ENCODE measurements at places on chromosomes 1 and 21.

DNA sequence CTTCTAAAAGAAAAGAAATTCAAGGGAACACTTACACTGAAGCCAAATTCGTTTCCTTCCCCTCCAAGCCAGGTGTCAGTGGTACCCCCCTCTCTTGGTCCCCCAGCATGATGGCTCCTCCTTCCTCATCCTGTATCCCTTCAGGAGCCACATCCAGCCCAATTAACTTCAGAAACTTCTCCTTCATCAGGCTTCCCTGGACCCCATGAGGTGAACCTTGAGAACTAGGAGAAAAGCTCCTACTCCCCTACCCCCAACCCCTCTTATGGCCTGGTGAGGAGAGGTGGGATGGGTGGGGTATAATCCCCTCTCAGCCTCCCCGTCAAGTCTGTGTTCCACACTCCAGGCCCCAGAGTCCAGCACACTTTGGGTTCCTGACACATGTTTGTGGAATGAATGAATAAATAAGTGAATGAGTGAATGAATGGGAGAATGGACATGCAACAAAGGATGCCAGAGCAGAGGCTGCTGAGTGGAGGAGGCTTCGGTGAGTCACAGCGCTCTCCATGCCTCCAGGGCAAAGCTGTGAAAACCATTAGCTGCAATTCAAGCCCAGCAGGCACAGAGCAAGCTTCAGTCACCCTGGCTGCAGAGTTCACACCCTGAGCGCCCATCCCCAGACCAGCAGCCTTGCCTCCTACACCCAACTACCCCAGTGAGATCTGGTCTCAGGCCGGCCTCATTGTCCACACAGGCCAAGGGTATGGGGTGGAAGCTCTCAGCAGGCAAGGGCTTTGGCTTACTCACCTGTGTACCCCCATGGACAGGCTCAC lies 43.8 kb downstream of the BATF3 start:
- no peak for DNase-seq

- no peak for DNase-seq
These were observed 86.6 kb downstream of the ASTN1 start for GRCh38 chr1:177077734-177078499.

DNA sequence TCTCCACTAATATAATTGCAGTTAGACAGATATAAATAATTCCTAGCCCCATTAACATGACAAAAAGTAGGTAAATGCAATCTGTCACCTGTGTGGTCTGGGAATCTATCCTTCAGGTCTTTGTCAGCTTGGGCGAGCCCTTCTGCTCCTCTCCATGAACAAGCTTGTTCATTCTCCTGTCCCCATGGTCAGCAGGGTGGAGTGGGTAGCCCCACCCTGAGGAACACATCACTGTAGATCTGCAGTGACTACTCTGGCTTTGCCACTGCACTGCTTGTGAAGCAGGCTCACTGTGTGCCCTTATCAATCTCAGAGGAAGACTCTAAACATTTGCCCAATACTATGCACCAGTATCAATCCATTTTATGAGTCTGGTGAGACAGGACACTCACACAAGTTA lies 279.0 kb downstream of the MATN1 start:
- no peak for DNase-seq

GRCh38 chr1:206128196-206128595 lies 11.0 kb upstream of the AVPR1B start:
- no peak for DNase-seq

DNA sequence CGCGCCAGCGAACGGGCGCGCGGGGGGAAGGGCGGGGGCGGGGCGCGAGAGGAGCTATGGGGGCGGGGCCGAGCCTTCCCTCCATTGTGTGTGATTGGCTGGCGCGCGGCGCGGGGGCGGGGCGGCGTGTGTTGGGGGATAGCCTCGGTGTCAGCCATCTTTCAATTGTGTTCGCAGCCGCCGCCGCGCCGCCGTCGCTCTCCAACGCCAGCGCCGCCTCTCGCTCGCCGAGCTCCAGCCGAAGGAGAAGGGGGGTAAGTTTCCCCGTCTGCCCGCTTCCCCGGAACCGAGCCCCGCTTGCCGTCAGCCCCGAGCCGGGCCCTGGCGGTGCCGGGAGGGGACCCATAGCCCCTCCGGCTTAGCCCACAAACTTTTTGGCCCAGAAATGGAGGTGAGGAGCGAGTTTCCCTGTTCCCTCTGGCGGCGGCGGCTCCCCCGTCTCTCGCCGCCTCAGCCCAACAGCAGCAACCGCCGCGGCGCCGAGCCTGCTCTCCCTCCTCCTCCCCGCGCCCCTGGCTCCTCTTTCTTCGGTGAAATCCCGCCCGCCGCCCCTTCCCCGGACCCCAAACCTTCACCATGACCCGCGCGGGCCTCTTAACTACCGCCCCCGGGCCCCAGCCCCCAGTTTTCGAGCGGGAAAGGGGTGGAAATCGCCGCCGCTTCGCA lies at the start of gene H3-3A:
Gene H3-3A (plus strand): TSS at position 159 of the 666 bp plus-strand sequence. CDS start 1,636 bp downstream, outside the sequence.
- peak; percentile 97 for DNase-seq

GRCh38 chr1:228958741-228959140 lies 223.5 kb downstream of the RHOU start:
- no peak for DNase-seq

DNA sequence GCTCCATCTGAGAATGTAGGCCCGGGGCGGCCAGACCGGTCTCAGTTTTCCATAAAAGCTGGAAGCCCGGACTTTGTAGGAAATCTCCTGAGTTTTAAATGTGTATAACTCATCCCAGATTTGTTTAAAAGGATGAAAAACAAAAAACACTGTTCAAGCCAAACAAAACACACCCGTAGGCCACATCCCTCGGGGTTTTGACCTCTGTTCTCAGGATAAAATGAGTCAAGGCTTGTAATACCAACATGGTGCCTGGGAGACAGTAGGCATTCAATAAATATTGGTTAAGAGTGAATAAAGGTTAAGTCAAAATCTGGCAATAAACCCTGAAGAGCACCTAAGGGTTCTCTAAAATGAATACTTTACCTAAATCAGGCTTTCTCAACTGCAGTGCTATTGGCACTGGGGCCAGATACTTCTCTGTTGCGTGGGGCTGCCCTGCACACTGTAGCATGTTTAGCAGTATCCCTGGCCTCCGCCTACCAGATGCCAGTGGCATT lies 55.0 kb downstream of the KAZN start:
- DNase-seq, result no peak

DNA sequence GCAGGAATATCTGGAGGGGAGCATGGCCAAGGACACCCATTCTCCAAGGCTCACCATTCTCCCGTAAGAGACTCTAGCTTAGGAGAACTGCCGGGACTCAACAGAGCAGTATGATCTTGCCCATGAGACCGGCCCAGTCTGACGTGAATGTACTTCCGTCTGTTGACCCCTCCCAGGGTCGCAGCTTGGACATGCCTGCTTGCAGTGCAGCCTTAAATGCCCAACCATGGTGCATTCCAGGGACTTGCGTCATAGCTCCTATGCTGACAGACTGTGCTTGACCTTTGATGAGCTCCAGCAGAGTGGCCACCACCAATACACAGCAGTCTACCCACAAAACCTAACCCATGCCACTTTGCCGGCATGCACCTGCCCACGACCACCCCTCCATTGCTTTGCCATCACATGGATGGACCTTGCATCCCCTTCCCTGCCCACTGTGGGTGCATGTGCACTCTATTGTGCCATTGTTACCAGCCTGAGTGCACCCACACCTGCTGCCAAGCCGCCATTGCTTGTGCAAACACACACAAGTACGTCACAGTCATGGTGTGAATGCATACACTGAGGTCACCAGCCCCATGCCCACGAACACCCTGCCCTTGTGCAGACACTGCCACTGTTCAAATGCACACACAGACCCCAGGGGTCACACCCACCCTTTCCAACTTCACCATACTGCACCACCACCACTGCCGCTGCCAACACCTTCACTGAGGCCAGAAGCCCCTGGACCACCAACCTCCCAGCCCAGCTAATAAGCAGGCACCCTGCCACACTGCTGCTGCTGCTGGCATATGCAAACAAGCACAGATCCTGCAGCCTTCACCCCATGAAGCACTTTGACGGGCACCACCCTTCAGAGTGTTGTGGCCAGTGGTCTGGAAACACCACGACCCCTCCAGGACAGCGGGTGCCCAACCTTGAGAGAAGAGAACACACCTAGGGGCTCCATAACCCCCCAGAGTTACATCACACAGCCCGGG lies 1141.3 kb downstream of the BRINP3 start:
- no peak for DNase-seq

DNA sequence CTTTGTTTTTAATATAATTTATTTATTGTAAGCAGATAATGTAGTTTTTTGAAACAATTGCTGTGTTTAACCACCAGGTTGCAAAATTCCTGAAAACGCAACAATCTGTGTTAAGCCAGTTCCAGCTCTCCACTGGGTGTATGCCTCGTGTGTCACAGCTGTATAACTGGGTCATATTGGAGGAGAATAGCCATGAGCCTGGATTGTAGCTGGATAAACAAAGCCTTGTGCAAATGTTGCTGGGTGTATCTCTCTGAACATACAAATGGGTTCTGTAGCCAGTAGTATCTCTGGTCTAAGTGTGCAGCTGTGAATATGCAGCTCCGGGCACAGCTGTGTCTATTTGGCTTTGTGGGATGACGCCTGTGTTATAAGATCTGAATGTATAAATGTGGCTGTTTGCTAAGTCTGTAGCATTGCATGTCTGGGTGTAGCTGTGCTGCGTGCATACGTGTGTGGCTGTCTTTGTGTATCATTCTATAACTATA lies 2.8 kb downstream of the TCEA3 start:
- no peak for DNase-seq

DNA sequence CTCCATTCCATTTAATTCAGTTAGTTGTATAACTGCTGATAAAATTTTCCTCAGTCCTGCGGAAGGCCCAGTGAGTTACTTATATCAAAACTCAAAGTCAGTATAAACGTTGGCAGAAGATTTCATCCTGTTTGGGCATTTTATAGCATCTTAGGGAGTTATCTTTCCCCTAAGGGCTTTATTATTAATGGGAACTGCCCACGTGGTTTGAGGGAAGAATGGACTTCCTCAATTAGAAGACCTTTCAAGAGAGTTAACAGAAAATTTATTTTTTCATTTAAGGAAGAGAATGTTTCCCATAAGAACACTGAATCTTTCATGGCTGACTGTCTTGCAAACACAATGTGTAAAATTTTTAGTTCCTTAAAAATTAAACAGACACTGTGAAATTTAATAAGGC lies 400.1 kb downstream of the NEGR1 start:
- no peak for DNase-seq

DNA sequence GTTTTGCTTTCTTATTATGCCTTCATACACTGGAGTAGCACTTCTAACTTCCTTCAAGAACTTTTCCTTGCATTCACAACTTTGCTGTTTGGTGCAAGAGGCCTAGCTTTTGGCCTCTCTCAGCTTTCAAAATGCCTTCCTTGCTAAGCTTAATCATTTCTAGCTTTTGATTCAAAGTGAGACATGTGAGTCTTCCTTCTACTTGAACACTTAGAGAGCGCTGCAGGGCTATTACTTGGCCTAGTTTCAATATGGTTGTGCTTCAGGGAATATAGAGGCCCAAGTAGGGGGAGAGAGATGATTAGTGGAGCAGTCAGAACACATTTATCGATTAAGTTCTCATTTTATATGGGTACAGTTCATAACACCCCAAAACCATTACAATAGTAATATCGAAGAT lies 12.4 kb downstream of the ANGEL2 start:
- no peak for DNase-seq

DNA sequence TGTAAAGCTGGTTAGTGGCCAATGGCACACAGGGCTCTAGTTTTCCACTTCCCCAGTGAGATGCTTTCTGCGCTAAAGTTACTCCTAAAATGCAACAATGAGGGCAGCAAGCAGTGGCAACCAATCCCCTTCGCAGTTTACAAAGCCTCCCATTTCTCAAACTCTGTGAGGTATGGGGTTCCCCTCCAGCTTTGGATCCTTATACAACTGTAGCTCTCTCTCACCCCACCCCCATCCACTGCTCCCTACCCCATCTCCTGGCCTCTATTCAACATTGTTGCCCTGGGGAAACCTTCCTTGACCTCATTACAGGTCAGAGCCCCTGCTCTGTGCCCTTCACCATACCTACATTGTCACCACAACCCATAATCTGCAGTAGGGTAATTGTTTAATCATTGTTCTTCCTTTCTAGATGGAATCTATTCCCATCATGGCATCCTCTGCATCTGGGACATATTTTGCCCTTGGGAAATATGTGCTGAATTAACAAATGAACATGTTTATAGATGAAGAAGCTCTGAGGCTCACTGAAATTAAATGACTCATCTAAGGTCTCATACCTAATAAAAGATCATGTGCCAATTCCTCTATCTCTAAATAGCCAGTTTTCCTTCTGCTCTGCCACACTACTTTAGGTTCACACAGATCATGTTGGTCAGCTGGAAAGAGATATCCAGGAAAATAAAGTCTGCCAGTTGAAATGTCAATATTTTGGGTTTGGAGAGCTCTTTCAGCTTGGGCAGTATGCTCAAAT lies 12.6 kb downstream of the KIAA0040 start:
- DNase-seq, result no peak

GRCh38 chr1:17973694-17974093 lies 133.9 kb upstream of the IGSF21 start:
- DNase-seq, result no peak

DNA sequence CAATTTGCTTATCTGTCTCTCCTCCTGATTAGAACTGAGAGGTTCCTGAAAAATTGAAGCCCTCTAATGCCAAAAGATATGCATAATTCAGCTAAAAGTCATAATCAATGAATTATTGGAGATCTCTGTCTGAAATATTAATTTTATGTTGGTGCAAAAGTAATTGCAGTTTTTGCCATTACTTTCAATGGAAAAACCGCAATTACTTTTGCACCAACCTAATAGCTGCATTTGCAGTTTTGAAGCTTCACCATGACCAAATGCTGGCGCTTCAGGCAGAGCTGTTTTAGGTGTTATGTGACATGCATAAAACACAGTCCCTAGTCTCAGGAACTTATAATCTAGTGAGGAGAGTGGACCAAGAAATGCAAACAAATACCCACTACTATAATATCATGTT lies 29.7 kb upstream of the FASLG start:
- no peak for DNase-seq

GRCh38 chr1:179876300-179876715 lies 1.3 kb downstream of the TOR1AIP2 start:
- DNase-seq, result no peak

DNA sequence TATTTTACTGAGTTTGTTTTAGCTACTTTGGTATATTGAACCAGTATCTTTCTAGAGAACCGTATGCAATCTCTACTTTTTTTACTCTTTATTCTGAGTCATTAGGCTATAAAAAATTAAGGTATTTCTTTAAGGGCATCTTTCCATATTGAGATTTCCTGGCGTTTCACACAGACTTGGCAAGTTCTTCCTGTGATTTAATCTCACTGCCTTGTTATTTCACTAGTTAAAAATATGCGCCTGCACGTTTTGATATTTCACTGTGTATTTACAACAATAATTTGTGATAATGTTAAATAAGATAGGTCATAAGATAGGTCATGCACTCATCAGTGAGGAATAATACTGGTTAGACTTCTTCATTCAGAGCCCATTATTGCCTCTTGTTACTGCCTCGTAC lies 16.2 kb upstream of the CR1L start:
- no peak for DNase-seq

- peak; percentile 83 for DNase-seq
These were observed 38.2 kb downstream of the SLC2A7 start for GRCh38 chr1:8987881-8988617.
